PC-9 (cell line): ENCODE measurements at places on chromosomes 3 and 15. TPM values are rescaled to one million over a fixed set of nuclear protein-coding genes. Genes with fewer than 3 reads are reported as not detected.

DNA sequence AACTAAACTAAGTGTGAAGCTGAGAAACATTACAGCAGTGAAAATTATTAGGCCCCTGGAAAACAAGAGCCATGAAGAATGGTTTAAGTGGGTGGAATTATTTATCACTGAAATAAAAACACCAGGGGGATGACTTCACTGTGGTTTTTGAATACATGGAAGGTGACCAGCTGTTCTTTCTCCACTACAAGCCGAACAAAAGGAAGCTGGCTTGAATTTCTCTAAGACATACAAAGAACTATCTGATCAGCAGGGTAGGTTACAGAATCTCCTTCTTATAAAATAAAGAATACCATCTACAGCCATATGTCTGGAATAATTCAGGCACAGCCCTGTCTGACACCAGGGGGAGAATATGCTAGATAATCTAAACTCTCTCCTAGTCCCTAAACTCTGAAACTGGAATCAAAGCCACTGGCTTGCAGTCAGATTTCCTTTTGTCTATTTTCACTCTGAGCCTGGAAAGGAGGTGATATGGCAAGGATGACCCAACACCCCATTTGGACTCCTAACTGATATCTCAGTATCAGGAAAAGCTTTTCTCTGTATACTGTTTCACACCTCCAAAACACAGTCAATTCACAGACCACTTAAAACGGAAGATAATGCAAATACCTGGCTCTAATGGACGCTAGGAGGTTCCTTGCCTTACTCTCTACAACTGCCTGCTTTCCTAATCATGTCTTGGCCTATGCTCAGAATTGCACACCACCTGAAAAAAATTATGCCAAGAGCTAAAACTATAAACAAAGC is 31.2 kb downstream of the SPATA12 start:
- no peak for DNase-seq

DNA sequence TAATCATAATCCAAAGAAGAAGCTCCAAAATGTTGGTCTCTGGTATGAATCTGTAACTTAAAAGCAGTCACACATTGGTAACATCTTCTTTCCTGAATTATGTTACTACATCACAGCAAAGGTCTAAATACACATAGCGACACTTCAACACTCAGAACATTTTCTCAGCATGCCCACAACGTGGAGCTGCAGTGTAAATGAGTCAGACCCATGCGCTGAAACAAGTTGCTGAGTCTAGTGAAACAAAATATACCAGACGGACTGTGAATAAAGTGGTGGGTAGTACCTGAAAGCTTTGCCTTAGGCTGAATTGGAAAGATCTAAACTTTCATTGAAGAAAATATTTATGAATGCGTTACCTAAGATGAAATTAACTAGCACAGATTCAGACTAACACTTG is 33.2 kb upstream of the GOLGA8B start:
- no peak for DNase-seq

The TLR9 gene
- 0.30 and 0.44 TPM in 2 replicates for total RNA-seq

DNA sequence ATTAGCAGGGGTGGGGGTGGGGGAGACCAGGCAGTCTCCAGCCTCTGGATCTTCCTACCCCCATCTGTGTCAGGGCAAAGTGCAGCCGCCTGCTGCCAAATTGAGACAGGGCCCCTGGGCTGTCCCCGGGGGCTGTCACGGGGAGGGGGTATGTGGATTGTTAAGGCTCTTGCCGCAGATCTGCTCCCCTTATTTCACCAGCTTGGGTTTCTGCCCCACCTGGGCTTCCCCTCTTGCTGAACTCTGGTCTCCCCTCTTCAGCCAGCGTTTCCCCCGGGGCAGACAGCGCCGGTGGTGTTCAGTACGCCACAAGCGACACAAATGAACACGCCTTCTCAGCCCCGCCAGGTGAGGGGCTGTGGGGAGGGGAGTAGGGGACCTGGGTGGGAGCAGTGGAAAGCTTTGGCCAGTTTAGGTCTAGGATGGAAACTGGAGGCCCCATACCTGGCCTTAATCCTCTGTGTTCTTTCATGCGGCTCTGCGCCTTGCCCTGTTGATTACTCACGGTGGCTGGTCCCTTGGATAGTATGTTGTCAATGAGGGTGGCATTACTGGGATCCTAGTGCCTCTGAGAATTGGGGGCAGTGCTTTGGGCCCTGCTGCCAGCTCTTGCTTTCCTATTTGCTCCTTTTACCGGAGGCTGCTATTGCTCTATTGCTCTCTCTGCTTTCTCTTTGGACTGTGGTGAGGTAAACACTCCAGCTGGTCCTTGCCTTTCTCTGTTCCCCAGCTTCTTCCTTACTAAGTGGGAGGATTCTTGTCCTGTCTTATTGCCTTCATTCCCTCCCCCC is 1.7 kb downstream of the EIF4G1 start:
- no peak for DNase-seq

The RYR3 gene
- 0.15 and 0.25 TPM in 2 replicates for total RNA-seq
